Stimulated activated CD8-positive, alpha-beta memory T cell treated with anti-CD3 and anti-CD28 coated beads, Interleukin-2, amount 100 ng/mL, for 48 hours (primary cell): ENCODE measurements at places on chromosomes 16 and 17.
A peak's percentile ranks its signal among the peaks of the same experiment; 100 is the strongest.

GRCh38 chr17:30086896-30087295 is 29.7 kb upstream of the NSRP1 start:
- DNase-seq = no peak

DNA sequence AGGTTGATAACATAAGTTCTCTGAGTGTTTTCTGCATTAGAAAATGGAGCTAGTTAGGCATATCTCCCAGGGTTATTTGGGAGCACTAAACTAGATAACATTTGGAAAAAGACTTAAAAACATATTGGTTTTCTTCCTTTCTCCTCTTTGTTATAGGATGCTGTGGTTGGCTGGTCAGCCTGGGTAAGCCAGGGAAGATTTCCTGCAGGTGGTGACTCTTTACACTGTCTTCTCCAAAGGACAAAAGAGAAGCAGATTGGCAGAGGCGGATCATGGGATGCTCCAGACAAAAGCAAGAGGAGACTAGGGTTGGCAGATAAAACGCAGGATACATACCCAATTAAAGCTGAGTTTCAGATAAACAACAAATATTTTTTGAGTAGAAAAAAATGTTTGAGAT is 6.2 kb upstream of the CRYBA1 start:
- no peak for DNase-seq

DNA sequence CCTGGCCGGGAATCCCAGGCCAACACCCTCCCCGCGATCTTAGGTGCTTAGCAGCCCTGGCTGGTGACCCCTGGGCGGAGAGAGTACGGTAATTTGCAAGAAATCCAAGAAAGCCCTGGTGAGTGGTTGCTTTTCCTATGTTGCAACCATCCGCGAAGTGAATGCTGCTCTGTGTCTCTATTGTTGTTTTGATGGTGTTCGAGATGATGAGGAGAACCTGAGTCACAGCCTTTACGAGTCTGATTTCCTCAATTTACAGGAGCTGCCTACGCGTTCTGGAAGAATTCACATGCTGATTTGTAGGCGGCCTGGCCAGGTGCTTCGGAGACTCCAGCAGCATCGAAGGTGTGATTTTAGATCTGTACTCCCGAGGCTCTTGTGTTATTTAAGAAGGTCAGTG is 63.3 kb downstream of the TMEM235 start:
- no peak for DNase-seq

- no peak for DNase-seq
These were observed 270.1 kb downstream of the PHKB start for GRCh38 chr16:47731252-47731651.

- DNase-seq = no peak
These were observed 32.0 kb downstream of the GAS7 start for GRCh38 chr17:10166176-10166935.

DNA sequence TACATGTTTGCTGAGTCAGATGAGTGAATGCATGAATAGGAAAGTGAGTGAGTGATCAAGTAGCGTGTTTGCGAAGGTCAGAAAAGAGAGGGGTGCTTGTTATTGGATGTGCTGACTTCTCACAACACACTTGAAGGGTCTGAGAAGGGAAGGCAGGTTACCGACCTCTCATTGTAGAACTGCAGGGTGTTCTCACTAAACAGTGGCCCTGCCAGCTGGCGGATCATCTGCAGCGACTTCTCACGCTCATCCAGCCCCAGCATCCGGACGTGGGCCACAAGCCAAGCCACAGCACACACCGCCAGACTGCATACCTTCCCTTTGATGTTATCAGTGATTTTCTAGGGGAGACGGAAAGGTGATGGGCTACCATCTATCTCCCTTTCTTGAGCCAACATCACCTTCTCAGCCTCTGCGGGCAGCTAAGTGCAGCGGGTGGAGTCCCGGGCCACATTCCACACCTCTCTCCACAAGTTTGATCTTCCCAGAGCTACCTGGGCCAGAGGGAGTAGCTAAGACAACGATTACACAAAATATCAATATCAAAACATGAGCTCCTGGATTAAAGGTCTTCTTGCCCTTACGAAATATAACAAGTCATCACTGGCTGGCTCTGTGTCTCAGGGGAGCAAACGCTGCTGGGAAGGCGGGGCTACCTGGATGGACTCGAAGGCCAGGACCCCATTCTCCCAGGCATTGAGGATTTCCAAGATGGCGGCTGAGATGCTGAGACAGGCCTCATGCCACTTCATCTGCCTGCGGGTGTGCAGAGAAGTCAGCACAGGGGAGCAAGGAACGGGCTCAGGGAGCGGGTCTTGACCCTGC is 11.0 kb downstream of the CSF3 start:
- no peak for DNase-seq

DNA sequence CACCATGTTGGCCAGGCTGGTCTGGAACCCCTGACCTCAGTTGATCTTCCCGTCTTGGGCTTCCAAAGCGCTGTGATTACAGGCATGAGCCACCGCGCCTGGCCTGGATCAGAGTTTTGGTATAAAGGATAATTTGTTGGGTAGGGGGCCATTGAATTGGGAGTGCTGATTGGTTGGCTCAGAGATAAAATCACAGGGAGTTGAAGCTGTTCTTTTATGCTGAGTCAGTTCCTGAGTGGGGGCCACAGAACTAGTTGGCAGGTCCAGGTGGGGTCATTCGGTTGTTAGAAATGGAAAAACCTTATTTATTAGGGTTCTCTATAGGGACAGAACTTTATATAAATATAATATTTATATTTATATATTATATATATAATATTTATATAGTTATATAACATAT is 147.1 kb downstream of the SSH2 start:
- DNase-seq = no peak

DNA sequence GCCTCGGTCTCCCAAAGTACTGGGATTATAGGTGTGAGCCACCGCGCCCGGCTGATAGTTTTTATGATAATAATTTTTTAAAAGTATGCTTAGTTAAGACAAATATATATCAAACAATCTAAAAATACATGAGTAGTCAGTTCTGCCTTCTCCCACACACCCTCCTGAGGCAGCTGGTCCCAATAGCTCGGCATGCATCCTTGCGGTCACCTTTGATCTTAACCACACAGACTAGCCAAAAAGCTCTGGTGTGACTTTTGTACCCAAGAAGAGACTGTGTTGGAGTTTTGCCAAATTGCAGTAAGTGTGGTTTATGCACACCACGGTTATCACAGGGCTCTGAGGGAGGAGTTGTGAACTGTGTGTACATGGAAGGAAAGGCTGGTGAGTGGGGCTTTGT is 25.6 kb downstream of the ATP6V0A1 start:
- DNase-seq = peak; percentile 46

GRCh38 chr16:85983606-85984230 is 84.8 kb downstream of the IRF8 start:
- no peak for DNase-seq

GRCh38 chr16:85583491-85584181 is 29.5 kb upstream of the GSE1 start:
- no peak for DNase-seq

DNA sequence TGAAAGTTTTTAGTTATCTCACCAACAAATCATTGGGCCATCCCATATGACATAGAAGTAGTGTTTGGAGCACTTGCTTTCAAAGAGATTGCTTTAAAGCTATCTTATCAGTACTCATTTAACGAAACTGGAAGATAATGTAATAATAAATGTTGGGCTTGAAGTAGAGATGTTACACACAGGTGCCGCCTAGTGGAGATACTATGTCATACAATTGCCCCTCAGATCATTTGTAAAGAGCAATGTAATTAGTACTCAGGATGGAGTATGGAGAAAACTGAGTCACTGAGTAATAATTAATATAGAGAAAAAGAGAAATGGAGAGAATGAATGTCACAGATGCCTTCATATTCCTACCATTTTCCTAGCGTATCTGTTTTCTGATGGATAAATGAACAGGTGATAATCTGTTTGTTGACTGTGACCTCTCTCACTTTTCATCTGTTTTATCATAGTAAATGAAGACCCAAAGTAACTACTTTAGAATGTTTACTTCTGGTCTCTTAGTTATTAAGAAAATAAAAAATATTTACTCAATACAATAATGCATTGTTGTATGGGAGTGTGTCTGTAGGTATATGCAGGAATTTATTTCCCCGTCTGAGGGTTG is 80.4 kb downstream of the EFCAB5 start:
- no peak for DNase-seq

DNA sequence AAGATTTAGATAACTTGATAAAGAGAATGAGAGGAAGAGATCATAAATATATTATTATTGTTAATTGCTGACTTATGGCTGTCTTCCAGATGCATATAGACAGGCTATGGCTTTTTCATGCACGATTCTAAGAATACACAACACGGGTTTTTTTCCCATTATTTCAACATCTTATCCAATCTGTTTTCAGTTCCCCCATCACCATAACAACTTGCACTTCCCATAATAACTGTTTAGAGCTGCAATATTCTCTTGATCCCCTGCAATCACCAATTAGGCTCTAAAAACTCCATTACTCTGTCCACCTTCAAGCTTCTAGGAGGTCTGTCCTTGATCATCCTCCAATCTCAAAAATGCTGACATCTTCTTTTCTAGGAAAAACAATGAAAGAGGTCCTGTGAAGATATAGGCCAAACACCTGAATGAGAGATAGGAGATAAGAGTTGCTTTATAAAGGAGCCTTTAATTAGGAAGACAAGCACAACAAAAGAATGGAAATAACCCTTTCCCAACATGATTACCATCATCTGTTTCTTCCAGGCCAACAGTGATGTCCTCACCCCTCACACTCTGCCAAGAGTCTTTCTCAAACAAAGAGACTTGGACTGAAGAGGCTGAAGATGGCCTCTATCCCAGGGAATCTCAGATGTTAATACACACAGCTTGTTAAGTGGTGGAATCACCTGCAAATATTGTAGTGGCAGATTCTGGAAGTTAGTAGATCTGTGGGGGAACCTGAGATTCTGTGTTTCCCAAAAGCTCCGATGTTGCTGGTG is 32.2 kb upstream of the CCL2 start:
- no peak for DNase-seq

- no peak for DNase-seq
These were observed 60.3 kb downstream of the GRIN2A start for GRCh38 chr16:10121897-10122425.

- DNase-seq = no peak
These were observed 23.0 kb upstream of the NSRP1 start for GRCh38 chr17:30093463-30094147.

DNA sequence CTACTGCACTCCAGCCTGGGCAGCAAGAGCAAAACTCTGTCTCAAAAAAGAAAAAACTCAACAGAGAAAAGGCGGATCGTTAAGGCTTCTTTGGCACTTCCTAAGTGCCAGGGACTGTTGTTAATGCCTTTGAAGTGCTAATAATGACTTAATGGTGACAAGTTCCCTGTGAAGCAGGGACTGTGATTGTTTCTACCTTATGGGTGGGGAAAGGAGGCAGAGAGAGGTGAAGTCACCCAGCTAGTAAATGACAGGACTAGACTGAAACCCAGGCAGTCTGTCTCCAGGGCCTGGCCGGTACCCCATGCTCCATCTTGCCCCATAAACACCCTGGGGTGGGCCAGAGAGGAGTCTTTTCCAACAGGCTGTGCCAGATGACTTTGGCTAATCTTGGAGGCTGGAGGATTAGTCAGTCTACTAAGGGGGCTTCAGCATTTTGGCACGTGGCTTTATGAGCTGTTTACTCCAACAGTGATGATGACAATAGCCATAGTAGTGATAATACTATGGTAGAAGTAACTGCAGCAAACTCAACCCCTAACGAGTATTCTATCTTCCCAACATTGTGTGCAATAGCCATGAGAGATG is 26.9 kb downstream of the ABCC1 start:
- no peak for DNase-seq

GRCh38 chr17:76658242-76658662 is 14.7 kb upstream of the ST6GALNAC1 start:
- DNase-seq = no peak

GRCh38 chr16:64656471-64656870 is 465.4 kb downstream of the CDH11 start:
- DNase-seq = no peak

GRCh38 chr17:4208238-4208637 is 55.5 kb downstream of the ANKFY1 start:
- no peak for DNase-seq

- no peak for DNase-seq
These were observed 11.9 kb downstream of the MCRIP1 start for GRCh38 chr17:81821147-81821546.

DNA sequence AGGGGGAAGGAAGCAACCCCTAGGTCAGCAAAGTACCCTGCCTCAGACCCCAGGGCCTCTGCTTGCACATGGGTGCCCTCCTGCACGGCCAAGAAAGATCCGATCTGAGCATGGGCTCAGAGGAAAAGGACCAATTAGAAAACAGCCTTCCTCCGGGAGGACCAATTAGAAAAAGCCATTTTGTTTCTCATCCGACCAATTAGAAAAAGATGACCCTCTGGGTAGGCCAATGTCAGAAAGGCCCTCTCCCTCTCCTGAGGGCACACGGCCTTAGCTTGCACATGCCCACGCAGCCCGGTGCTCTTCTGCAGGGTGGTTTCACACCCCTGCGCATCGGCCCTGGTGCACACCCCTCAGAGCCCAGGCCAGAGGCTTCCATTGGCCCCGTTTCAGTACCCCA is 5.1 kb upstream of the CISD3 start:
- DNase-seq = no peak

DNA sequence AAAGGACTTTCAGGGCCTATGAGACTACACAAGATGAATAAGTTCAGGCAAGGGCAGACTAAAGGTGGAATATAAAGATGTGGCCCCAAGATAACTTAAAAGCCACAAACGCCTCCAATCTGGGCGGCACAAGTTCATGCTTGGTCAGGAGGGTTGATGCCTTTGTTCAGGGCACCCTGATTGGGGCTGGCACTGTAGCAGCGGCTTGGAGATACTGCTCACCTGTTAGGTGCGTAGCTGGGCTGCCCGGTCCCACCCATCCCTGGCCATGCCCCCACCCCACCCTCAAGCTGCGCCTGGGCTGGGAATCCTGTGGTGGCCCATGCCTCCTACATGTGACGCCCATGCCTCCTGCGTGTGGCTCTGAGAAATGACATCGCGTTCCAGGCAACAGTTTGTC is 12.5 kb upstream of the SLC13A2 start:
- DNase-seq = no peak

DNA sequence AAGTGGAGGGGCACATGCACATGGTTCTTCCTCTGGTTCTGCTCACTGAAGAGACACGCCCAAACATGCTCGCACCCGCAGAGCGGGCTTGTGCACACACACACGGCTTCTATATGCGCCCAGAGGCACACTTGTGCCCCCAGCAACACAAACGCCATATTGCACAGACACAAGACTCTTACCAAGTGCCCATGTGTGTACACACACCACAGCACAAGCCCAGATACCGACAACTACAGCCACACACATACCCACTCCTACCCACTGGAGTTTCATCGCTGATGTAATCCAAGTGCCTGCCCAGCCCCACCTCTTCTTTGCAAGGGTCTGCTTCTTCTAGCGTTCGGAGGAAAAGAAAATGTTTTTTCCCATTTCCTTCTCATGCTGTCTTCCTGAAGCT is 6.5 kb upstream of the PRR29 start:
- DNase-seq = no peak
